ENCODE measurements at places on chromosomes 12 and 14.

GRCh38 chr14:32513571-32514009 lies 184.5 kb downstream of the AKAP6 start:
- no peak for DNase-seq

- no peak for DNase-seq
Measured at GRCh38 chr12:9758119-9758518, 2.6 kb downstream of the CD69 start.

DNA sequence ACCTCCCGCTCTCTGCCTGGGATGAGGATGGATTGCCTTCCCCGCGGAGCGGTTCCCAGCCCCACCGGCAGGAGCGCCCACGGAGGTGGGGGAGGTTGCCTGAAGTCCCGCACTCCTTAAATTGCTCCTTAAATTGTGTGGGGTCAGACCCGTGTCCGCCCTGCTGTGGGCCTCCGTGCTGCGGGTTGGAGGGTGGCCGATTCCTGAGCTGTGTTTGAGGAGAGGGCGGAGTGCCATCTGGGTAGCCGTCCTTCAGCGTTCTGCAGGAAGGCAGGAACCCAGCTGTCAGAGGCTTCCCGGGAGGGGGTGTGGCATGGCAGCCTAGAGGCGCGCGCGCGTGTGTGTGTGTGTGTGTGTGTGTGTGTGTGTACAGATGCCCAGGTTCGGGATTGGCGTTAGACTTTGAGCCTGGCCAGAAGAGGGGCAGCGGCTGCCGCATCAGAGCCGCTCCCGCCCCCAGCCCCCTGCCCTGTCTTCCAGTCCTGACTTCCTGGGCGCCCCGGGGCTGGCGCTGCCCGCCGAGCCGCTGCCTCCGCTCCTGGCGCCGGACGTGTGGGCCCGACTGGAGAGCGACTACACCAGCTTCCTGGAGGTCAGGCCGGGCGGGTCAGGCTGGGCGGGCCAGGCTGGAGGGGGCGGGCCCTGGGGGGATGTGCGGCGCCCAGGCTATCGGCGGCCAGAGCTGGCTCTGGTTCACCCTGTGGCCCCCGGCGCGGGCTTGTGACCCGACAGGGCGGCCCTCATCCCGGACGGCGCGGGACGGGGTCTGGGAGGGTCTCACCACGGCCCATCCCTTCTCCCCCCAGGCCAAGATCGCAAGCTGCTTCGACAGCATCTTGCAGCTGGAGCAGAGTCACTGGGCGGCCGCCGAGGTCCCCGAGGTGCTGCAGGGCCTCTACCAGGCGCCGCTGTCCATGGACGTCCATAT lies 9.2 kb downstream of the EXOC3L4 start:
- DNase-seq, result peak; percentile 37

DNA sequence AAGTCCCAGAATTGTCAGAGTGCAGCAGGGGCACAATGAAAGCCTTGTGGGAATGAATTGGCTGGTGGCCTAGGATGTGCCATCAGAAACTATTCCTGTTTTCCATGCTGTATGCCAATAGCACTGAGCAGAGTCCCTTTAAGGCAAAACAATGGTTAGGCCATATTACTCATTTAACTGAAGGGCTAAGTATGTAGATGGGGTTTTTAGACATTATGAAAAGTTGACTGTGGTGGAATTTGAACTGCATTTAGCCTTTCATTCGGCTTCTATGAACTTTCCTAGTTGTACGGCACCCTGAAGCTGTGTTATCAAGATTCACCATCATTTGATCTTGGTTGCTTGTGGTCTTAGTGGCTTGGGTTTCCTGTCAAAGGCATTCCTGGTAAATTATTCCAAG lies 24.8 kb downstream of the IL26 start:
- DNase-seq, result no peak

DNA sequence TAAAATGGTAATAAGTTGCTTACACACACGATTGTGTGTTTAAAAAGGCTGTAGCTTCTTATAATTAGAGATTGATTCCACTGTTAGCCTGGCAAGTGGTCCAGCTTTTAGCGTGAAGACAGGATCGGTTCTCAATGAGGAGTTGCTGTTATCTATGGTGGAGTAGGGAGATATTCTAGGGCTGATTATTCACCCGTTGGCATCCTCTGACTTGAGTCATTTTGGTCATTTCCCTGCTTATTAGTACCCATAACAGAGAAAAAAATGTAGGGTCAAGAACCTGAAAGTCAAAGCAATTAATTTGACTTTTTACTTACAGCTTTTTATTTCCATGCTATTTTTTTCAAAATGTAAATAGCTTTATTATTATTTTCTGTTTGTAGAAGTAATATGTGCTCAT lies 76.0 kb downstream of the KCNK13 start:
- DNase-seq, result no peak

DNA sequence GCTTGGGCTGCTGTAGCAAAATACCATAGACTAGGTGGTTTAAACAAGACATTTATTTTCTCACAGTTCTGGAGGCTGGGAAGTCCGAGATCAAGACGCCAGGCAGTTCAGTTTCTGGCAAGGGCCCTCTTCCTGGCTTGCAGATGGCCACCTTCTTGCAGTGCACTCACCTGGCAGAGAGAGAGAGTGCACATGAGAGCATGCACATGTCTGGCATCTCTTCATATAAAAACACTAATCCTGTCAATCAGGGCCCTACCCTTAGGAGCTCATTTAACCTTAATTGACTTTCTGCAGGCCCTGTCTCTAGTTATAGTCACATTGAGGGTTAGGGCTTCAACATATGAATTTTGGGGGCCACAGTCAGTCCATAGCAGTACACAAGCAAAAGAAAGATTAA lies 12.4 kb upstream of the EVL start:
- no peak for DNase-seq

DNA sequence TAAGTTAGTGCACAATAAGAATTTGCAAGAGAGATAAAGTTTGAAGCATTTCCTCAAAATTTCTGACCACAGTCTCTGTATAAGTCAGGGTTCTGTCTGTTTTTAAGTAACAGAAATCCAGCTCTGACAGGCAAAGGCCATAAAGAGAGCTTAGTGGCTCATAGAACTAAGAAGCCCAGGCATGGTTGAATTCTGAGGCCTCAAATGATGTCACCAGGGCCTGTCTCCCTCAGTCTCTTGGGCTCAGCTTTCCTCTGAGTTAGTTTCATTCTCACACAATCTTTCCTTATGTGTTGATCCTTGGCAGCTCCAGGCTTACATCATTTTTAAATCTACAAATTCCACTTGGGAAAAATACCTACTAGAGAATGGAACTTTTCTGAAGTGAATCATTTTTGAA lies 173.4 kb upstream of the ATP2B1 start:
- peak; percentile 32 for DNase-seq

DNA sequence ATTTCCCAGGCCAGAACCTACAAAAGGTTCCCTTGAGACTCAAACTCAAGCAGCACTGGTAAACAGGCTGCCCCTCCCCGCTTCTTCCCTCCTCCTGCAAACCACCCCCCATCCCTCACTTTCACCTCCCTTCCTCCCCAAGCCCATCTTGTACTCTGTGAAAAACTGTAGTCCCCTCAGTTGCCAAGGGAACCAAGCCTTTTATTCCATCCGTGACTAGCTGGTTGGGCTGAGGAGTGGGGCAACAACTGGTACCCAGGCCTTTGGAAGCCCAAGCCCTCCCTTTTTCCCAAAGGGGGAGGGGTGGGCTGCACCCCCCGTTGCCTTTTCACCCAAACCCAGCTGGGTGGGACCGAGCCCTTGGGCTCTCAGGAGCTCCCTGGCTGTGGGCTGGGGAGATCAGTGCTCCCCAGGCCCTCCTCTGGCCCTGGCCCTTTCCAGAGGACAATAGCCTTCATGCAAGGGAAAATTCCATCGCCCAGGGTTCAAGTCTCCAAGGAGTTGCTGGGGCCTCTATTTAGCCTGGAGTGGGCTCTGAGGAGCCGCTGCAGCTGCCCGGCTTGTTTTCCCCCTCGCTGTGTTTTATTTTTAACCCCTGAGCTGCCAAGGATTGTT lies 61.9 kb downstream of the ZFP36L1 start:
- no peak for DNase-seq

- DNase-seq, result peak; percentile 73
Measured at GRCh38 chr12:55830601-55831446, 1.4 kb upstream of the DNAJC14 start.

DNA sequence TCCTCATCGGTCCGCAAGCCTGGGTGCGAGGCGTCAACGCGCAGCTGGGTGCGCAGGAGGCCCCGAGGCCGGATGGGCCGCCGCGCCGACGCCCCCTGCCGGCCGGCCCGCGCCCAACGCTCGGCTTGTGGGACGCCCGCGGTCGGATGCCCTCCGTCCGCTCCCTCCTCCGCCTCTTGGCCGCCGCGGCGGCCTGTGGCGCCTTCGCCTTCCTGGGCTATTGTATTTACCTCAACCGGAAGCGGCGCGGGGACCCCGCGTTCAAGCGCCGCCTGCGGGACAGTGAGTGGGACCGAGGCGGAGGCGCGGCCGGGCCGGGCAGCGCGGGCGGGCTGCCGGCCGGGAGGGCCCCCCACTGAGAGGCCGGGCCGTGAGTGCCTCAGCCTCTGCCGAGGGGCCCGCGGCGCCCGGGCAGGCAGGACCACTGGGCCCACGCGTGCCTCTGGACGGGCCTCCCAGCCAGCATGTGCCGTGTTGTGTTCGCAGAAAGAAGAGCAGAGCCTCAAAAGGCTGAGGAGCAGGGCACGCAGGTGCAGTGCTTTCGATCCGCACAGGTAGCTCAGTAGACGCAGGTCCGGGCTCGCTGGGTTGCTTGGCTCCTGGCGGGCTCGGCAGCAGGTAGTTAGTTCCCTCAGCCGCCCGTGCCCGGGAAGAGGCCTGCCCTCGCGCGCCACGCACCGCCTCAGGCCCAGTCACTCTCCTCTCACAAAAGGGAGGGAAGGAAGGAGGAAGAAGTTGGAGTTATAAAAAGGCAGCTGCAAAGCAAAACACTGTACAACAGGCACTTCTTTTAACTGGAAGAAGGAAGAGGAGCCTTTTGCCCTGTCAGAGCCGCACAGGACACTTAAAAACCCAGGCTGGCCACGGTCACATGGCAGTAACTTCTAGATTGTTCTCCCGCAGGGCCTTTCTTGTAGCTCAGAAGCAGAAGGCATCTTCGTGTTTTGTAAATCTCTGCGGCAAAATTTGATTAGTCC lies at the start of gene TOMM20L:
TOMM20L (plus strand) TSS at position 119 of the 977 bp plus-strand sequence; CDS start at position 147, 28 bp downstream.
- peak; percentile 81 for DNase-seq

DNA sequence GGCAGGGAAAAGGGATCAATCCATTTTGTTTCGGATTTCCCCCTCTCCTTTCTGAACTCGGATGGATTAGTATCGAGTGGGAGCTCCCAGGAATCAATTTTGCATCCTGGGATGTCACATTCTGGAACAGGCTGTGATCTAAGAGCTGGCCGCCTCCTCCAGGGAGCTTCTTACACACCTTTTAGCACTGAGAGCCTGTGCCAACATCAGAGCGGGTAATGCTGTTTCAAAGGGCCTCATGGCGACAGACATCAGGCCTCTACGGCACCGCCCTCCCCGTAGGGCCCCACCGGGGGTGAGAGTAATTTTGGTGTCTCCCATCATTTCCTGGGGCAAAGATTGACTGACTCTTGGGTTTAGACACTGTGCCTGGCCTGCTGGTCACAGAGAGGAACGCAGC lies 2.7 kb downstream of the GALNT9 start:
- no peak for DNase-seq

- no peak for DNase-seq
Measured at GRCh38 chr14:67241411-67242167, at the start of gene PALS1. TSS of gene PALS1 (plus strand) at chr14:67241435. CDS start at chr14:67279171, 37,736 bp downstream.

GRCh38 chr12:52441320-52441911 lies 7.2 kb upstream of the KRT75 start:
- DNase-seq, result no peak

- no peak for DNase-seq
Measured at GRCh38 chr12:18719922-18720510, 17.8 kb downstream of the PLCZ1 start.

GRCh38 chr12:76451528-76451927 lies 103.3 kb upstream of the BBS10 start:
- no peak for DNase-seq

DNA sequence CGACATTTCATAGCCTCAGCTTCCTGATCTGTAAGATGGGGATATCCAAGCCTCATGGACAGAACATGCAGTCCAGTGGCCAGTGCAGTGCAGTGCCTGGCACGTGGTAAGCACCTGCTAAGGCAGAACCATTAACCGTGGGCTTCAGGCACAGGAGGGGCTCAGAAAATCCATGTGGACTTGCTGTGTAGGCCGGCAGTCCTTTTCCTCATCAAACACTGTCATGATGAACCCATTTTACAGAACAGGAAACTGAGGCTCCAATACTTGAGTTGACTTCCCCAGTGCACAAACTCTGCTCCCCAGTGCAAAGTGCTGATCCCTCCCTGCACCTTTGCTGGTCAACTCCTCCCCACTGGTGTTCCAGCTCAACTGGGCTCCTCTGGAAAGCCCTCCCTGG lies 18.0 kb downstream of the TRPV4 start:
- DNase-seq, result no peak

GRCh38 chr12:124563401-124563800 lies 4.0 kb downstream of the NCOR2 start:
- no peak for DNase-seq

GRCh38 chr12:30696486-30696885 lies 817 bp upstream of the IPO8 start:
- DNase-seq, result no peak

DNA sequence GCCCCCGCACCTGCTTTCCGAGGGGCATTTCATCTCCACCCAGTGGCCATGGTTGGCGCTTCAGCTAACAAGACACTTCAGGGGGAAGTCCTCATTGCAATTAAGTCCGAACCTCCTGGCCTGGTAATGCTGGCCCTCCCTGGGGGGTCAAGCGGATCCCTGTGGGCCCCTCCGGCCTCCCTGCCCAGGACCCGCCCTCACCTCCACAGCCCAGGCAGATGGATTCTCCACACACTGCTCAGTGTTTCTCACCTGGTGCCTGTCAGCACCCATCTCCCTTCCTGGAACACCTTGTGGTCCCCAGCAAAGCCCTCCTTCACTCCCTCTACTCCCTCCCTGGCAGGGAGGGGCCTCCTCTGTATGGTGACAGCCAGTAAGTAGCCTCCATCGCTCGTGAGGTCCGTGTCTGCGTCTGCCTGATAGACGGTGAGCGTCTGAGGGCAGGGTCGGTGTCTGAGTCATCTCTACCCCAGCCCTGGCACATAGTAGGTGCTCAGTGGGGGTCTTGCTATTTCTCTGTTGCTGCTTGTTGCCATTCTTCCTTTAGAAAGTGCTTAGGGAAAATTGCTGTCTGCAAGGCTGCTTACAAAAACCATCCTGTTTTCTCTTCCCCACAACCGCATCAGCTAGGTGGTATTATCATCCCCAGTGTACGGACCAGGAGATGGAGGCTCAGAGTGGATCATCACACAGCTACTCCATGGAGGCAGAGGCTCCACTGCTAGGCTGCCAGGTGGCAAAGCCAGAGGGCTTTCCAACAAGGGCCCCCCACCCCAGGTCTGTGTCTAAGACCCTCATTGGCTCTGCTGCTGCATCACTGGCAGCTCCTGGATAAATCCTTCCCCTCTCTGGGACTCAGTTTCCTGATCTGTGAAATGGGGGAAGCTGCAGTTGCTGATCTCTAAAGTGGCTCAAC lies 39.7 kb upstream of the EML1 start:
- no peak for DNase-seq

GRCh38 chr14:39060818-39061437 lies 42.1 kb downstream of the SEC23A start:
- no peak for DNase-seq
